Hematopoietic multipotent progenitor cell treated with erythropoietin and hydrocortisone succinate and interleukin-3 and kit ligand, for 17 days (in vitro differentiated cells): ENCODE measurements at places on chromosomes 16 and 17.
A peak's percentile ranks its signal among the peaks of the same experiment; 100 is the strongest.

DNA sequence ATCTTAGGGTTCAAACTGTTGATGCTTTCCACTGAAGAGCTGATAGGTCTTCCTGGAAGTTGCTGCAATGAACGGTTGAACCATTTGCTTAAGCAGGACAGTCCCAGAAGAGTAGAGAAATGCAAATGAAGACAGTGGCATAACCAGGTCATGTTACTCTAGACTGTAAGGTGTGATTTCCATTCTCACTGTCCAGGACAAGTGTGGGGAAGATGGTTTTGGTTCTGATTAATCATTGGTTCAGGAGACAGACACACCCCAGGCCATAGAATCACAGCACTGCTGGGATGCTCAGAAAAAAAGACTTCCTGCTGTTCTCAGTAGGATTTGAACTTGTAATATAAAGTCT lies 34.8 kb upstream of the XYLT2 start:
- DNase-seq: no peak

GRCh38 chr17:73357981-73358380 lies 46.2 kb upstream of the CDC42EP4 start:
- DNase-seq: no peak

DNA sequence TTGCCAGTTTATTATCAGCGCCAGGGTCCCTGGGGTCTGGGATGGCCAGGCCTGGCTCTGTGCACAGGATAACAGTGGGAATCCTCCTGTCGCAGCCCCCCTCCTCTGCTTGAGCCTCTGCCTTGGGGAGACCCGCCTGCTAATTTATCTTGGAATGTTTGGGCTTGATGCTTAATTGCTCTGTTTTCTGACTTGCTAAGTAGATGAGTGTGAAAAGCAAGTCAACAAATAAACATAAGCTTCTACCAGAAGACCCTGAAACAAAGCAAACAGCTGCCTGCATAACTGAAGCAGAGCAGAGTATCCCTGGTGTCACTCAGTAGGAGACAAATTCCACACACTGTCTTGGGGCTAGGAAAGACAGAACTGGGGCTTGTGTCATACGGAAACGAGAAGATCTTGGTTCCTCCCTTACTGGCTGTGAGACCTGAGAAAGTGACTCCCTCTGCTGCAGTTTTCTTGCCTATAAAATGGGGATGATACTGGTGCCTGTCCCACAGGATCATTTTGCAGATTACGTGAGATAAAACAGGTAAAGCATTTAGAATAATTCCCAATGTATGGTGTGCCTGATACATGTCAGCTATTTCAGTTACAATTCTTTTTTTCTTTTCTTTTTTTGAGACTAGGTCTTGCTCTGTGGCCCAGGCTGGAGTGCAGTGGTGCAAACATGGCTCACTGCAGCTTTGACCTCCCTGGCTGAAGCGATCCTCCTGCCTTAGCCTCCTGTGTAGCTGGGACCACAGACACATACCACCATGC lies 44.8 kb upstream of the IRX3 start:
- no peak for DNase-seq

- DNase-seq: no peak
Observed at GRCh38 chr17:64056269-64057005, 36.0 kb upstream of the ICAM2 start.

DNA sequence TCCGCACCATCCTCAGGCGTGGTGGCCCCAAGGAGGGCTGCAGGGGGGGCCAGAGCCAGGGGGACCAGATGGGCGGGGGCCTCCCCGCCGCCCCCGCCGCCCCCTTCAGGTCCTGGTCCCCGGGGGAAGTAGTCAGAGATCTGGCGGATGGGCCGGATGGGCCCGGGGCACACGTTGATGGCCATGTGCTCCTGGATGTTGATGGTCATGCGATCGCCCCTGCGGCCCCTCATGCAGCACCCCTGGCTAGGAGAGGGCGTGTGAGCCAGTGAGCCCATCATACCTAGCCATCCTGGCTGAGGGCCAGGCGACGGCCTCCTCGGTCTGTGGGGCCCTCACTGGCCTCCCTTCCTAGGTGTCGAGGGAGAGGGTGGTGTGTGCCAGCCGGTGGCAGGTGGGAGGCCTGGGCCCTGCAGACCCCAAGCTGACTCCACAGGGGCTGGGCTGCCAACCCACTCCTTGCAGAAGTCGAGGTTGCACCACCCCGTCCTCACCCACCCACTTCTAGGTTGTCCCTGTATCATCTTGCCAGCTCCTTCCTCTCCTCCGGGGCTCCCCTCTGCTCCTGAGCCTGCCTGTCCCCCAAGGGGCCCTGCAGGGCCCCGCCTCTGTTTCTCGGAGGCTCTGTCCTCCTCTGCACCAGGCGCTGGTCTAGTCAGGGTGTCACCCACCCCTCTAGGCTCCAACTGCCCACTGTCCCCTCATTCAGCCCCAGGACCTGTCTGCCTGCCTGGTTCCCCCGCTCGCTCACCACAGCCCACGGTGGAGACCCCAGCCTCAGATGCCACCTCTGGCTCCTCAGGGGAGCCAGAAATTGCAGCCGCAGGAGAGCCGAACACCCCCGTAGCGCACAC lies 610 bp downstream of the DOC2A start:
- no peak for DNase-seq

DNA sequence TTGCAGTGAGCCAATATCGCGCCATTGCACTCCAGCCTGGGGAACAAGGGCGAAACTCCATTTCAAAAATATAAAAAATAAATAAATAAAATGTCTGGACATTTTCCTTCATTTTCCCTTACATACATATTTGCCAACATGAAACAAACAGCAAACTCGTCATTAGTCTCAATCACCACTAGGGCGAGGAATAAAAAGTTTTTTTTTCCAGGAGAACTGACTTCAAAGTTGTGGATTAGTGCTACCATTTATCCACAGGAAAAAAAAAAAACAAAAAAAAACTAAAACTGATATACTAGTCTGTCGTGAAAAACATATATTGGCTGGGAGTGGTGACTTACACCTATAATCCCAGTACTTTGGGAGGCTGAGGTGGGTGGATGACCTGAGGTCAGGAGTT lies 77.0 kb upstream of the MTMR4 start:
- DNase-seq: no peak

GRCh38 chr17:47946516-47946915 lies 5.1 kb downstream of the PNPO start:
- no peak for DNase-seq

- DNase-seq: no peak
Observed at GRCh38 chr17:41656249-41657023, 32.1 kb upstream of the KRT17 start.

- DNase-seq: no peak
Observed at GRCh38 chr17:27265333-27265732, 28.6 kb upstream of the WSB1 start.

- no peak for DNase-seq
Observed at GRCh38 chr16:76444832-76445231, 167.6 kb downstream of the CNTNAP4 start.

DNA sequence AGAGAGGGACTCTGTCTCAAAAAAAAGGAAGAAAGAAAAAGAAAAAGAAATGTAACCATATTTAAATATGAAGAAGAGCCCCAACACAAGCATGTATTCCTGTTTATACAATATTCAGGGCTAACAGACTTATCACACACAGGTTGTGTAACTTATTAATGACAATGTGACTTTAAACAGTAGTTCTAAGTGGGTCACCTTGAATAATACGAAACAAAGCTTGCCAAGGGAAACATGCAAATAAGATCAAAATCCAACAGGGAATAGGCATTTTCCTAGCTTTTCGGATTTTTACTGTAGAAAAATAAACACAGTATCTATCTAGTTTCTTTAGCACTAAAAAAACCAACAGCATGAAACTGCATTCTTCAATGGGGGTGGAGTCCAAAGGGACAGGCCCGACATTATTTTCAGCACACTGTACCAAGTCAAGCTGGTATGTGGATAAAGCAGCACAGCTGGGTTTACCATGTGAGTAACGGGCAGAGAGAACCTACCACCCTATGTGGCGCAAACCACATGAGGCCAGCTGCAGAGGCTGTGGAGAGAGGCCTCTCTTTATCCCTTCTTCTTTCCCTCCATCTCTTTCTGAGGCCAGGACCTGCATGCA lies 45.3 kb downstream of the TOM1L2 start:
- DNase-seq: no peak

DNA sequence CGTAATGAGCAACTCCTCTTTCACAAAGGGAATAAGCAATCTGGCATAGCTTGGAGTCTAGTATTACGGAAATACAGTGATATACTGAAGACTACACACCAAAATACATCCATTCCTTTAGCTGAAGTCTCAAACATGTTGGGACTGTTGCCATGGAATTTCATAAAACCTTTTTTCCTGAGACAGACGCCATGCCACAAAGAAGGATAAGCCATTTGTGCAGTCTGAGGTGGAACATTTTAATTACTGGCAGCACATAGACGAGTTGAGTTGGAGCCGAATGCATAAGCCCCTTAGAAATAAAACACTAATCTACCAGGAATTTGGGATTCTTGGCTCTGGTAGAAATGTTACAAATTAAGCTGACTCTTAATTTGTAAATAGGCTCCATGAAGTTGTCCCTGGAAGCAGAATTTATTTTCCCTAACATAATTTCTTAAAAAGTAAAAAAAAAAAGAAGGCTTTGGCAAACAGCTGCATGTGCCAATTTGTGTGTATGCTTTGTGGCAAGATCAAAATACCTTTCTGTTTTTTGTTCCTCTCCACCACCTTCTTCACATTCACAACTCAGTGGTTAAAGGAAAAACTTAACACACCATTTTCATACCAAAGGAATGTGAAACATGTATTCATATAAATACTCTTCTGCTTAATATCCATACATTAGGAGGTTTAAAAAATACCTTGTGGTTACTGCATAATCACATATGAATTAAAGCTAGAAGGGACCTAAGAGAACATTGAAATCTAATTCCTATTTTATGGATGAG lies 25.5 kb downstream of the GRB7 start:
- DNase-seq: no peak

GRCh38 chr17:72560303-72561247 lies 439.8 kb downstream of the SOX9 start:
- peak; percentile 55 for DNase-seq
